Stimulated activated CD8-positive, alpha-beta memory T cell treated with anti-CD3 and anti-CD28 coated beads, Interleukin-4, amount 100 ng/mL, for 4 hours (primary cell): ENCODE measurements at places on chromosomes 7 and 10.

DNA sequence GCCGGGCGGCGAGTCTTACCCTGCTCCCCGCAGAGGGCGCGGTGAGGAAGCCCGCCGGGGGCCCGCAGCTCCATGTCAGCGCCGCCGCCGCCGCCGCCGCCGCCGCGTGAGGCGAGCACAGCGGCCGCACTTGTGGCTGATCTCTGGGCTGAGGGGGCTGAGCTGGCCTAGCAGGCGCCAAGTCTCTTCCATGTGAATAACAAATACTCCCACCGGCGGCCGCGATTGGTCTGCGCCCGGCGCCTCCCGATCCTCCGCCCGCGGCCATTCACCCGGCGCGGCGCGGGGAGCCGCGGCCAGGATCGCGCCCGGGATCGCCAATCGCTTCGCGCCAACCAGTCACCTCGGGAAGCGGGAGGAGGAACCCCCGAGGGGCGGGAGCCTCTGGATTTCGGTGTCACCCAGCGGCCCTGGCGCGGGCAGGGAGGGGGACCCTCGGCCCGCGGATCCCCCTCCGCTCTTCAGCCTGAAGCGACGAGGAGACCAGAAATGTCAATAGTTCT lies at the start of gene GRM8:
Gene GRM8 (minus strand): TSS at position 164 of the 503 bp plus-strand sequence.
- no peak for DNase-seq

- DNase-seq: no peak
These were observed 5.1 kb downstream of the GSTO2 start for GRCh38 chr10:104273899-104274575.

- DNase-seq: no peak
These were observed 542.5 kb downstream of the GATA3 start for GRCh38 chr10:8596929-8597472.

DNA sequence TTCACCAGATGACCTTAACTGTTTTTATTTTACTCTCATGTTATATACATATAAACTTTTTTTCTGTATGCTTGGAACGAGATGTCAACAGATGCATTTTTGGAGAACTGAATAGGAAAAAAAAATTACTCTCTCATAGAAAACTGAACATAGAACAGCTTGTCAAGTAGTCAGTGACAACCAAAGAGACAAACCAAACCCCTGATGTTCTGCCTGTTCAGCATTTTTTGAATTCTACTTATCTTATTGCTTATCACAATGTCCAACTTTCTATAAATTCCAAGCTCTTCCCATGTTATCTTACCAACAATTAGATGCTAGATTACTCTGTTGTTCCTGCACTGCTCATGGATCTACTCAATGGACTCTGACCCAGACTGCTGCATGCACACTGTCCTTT lies 95.2 kb downstream of the VPS41 start:
- DNase-seq: no peak

GRCh38 chr10:73644015-73644743 lies 2.9 kb upstream of the MYOZ1 start:
- no peak for DNase-seq
